Aorta (tissue), 5 donors: ENCODE measurements at places on chromosomes 7 and 10. TPM values are rescaled to one million over a fixed set of nuclear protein-coding genes. Genes with fewer than 3 reads are reported as not detected.

GRCh38 chr7:22488643-22489462, 11.1 kb downstream of the STEAP1B start:
- DNase-seq = no peak

GRCh38 chr7:46969303-46970130, 612.4 kb downstream of the TNS3 start:
- no peak for DNase-seq

DNA sequence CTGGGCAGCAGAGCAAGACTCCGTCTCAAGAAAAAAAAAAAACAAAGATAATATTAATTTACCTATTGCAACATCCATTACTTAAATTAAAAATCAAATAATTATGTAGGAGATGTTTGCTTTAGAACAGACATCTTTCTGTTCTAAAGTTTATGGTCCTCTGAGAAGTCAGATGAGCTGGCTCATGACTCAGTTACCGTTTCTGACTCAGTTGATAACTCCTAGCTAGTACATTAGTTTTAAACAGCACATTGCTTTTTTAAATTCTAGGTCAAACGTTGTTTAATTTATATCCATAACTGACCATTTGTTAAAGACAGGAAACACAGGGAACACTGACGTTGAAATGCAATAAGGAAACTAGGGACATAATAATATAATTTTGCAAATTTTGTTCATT, 162.7 kb downstream of the ETV1 start:
- DNase-seq = no peak

DNA sequence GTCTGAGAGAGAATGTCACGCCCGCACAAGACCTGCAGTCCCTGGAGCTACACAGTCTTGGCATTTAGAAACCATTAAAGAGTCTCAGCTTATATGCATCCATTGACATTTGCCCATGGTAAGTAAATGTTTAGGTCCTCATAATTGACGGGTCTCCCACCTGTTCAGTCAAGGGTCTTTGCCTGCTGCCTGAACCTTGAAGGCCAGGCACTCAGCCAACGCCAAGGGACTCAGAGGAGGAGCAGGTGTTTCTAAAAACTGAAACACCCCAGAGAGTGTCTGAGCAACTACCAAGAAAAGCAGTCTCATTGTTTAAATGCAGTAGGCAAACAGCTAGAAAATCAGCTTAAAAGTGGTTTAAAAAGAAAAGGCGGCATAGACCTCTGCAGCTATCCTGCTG, 264.7 kb upstream of the AKR1E2 start:
- no peak for DNase-seq

The GNAT3 gene
- not detected for total RNA-seq
